ENCODE measurements at places on chromosomes 11 and 22. TPM values are rescaled to one million over a fixed set of nuclear protein-coding genes. Genes with fewer than 3 reads are reported as not detected.

GRK3 gene
- total RNA-seq = 16.0 TPM

SCGB1C1 gene
- not detected for total RNA-seq

PLAAT5 gene
- 2.7 TPM for total RNA-seq

CPT1B gene
- 15.6 TPM for total RNA-seq

TOB2 gene
- 53.4 TPM for total RNA-seq

OR6T1 gene
- total RNA-seq = not detected

TIMP3 gene
- total RNA-seq = 237 TPM

MYEOV gene
- not detected for total RNA-seq

TIGD3 gene
- 3.6 TPM for total RNA-seq

APOA4 gene
- not detected for total RNA-seq

SPTBN2 gene
- total RNA-seq = 98.3 TPM

OR4C3 gene
- not detected for total RNA-seq

MS4A15 gene
- total RNA-seq = not detected

USH1C gene
- 1.3 TPM for total RNA-seq

DKK3 gene
- 532 TPM for total RNA-seq

OR8B12 gene
- not detected for total RNA-seq

KCNQ1OT1 gene
- 10.4 TPM for total RNA-seq

SNAP29 gene
- 12.3 TPM for total RNA-seq

PIWIL4 gene
- 13.1 TPM for total RNA-seq

UBQLNL gene
- 1.2 TPM for total RNA-seq

CCDC73 gene
- total RNA-seq = not detected

WEE1 gene
- 55.0 TPM for total RNA-seq

CD6 gene
- total RNA-seq = 0.49 TPM

MS4A6E gene
- total RNA-seq = not detected

CECR2 gene
- total RNA-seq = 24.2 TPM

KDM4D gene
- total RNA-seq = 2.3 TPM

NXPE4 gene
- not detected for total RNA-seq

SCN4B gene
- total RNA-seq = 5.9 TPM

SCUBE2 gene
- total RNA-seq = 13.2 TPM

CTSW gene
- total RNA-seq = 0.77 TPM

KCTD17 gene
- total RNA-seq = 34.6 TPM
